ENCODE measurements at places on chromosomes 4 and X. TPM values are rescaled to one million over a fixed set of nuclear protein-coding genes. Genes with fewer than 3 reads are reported as not detected.

The NLGN3 gene
- 0.24 TPM for polyA plus RNA-seq

The UGT2B28 gene
- polyA plus RNA-seq, result not detected

The SPANXC gene
- not detected for polyA plus RNA-seq

The NKRF gene
- 5.2 TPM for polyA plus RNA-seq

The MSX1 gene
- polyA plus RNA-seq, result not detected

The PAGE1 gene
- polyA plus RNA-seq, result not detected

The ENPEP gene
- polyA plus RNA-seq, result not detected

The SMIM20 gene
- polyA plus RNA-seq, result 67.5 TPM
